Fibroblast of villous mesenchyme (primary cell): ENCODE measurements at places on chromosomes 2 and 18. TPM values are rescaled to one million over a fixed set of nuclear protein-coding genes. Genes with fewer than 3 reads are reported as not detected.

ERMN gene
- not detected in 2 replicates for total RNA-seq

ZCCHC2 gene
- total RNA-seq = 5.5 and 9.5 TPM in 2 replicates

NYAP2 gene
- total RNA-seq = not detected in 2 replicates

- no peak for DNase-seq
These were observed 27.8 kb downstream of the CACNB4 start for GRCh38 chr2:152071092-152071491.

DNA sequence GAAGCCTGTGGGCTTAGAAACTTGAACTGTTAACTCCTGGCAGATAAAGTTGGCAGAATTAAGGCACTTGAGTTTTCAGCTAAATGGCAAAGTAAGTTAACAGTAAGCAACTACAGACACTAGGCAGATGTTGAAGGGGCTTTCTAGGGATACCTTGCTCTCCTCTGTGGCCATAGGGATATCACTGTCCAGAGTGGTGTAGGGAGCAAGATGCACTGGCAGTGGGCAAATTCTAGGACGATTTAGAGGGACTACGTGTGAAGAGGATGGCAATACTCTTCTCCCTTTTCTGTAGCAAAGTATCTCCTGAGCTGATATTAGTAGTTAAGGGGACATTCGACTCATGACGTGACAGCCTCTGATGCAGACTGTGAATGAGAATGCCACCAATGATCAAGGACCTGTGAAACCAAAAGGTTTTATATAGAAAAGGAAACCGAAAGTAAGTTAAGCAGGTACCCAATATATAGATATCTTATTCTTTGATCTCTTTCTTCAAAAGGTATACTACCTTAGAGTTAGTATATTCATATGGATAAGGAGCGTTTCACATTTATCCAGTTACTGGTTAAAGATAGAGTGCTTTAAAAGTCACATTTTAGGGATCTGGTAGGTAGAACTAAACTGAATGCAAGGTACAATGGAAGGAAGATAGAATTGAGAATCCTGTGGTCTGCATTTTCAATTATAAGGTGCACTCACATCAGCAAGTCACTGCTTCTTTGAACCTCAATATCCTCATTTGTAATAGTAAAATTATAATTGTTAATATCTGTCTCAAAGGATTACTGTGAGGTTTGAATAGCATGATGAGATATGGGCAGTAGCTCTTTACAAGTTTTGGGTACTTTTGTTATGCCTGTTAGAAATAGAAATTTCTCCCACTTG is 106.4 kb downstream of the KCNH7 start:
- no peak for DNase-seq

- no peak for DNase-seq
These were observed 28.6 kb upstream of the SLC35F5 start for GRCh38 chr2:113784823-113785744.

CFAP65 gene
- total RNA-seq = not detected in 2 replicates
